NCI-H1105 treated with DMSO at 0.1 percent for 48 hours (cell line): ENCODE measurements at places on chromosomes 7 and 10.

DNA sequence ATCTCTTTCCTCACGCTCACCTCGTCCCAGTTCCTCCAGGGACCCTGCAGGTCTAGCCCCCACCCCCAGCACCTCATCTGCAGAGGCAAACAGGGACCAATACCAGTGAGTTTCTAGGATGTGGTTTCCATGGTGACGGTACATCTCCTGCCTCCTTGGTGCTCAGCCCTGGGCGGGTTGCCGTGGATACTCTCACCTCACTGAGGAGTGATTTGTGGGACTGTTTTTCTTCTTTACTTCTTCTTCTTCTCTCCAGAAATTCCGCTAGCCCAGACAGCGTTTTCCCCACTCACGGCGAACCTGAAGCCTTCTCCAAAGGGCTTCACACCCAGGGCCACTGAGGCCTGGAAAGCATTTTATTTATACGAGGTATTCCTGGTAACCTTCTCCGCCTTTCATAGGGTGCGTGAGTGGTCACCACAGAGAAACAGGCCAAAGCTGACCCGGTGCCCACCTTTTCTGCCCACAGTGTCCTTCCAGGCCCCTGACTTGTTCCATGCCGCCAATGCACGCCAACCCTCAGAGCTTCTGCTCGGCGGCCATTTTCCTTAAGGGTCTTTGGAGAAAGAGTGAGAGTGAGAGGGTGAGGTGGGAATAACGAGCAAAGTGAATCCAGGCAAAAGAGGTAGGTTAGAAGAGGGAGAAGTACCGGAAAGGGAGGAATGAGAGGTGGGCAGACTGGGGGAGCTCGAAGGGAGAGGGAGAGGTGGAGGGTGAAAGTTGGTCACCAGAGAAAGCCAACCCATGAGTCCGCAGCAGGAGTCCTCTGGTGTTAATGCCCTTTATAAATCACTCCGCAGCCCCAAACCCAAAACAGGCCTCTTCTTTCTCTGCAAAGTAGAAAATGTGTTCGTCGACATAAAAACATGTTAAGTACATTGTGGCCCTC lies 15.5 kb downstream of the FAM241B start:
- DNase-seq, result no peak

DNA sequence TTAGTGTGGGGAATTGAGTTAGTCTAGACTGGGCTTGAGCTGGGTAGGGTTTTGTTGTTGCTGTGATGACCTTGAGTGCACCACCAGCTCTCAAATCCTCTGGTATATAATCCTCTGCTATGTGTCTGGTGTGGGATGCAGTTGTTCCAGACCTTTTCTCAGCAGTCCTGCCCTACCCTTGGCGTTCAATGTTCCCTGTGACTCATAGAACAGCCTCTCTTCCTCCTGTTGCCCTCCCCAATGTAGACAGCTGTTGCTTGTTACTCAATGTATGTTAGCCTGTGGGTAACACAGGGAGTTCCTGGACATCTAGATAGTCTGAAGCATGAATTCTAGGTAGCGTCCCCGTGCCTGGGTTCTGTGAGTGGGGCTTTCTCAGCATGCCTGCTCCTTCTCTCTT lies 19.8 kb downstream of the ACBD7 start:
- DNase-seq, result no peak

GRCh38 chr10:122225330-122225729 lies 45.8 kb upstream of the BTBD16 start:
- DNase-seq, result no peak

DNA sequence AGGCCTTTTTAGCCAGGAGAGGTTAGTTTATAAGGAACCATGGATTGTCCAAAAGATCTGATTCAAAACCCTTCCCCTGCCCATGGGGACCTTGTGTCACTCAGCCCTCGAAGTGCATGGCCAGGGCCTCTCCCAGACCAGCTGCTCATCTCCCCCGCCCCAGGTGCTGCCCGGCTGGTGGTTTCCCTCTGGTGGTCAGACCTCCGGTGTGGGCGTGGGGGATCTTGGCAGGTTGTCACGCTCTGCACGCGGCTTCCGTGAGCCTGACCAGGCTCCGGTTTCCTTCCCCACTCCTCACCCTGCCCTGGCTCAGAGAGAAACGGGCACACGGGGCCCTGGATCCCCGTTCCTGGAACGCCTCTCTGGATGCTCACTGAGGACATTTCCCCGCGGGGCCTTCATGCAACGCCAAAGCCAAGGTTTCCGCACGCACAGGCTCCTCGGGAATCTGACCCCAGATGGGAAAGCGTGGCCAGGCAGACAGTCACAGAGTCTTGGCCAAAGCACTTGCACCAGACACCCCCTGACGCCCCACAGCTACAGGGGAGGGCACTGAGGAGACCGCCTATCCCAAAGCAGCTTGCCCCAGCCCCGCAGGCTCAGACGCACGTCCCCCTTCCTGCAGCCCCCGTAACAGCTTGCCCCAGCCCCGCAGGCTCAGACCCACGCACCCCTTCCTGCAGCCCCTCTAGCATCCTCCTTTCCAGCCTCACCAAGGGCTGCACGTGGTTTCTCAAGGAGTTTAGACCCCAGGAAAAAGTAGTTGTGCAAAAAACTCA lies 7.8 kb upstream of the DIP2C start:
- DNase-seq, result no peak

DNA sequence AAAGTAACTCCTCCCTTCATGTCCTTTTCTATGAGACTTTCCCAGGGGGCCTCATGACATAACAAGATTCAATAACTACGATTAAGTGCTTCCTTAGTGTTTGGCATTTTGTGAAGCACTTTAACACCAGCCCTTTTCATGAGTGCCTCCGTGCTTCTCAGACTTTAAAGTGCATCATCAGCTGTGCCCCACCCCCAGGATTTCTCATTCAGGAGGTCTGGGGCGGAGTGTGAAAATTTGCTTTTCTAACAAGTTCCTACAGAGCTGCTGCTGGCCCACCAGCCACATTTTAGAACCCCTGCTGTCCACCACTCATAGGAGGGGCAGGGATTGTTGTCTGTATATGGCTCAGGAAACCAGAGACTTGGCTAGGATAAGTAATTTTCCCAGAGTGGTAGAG lies 445.3 kb downstream of the LRMDA start:
- DNase-seq, result no peak

DNA sequence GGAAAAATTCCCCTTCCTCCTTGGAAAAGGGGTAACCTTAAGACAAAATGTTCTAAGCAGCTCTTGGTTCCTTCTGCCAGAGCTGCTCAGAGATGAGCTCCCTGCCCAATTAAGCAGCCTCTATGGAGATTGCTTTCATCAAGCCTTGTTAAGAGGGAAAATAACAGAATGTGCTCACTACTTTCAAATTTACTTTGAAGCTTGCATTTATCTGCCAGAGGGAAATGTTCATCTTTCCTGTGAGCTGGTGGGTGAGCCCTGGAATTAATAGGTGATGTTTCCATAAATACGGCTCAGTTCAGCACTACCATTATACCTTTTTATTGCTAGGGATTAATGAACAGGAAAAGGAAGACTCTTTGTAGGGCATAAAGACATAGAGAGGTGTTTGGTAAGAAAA lies 549.0 kb downstream of the REEP3 start:
- no peak for DNase-seq

DNA sequence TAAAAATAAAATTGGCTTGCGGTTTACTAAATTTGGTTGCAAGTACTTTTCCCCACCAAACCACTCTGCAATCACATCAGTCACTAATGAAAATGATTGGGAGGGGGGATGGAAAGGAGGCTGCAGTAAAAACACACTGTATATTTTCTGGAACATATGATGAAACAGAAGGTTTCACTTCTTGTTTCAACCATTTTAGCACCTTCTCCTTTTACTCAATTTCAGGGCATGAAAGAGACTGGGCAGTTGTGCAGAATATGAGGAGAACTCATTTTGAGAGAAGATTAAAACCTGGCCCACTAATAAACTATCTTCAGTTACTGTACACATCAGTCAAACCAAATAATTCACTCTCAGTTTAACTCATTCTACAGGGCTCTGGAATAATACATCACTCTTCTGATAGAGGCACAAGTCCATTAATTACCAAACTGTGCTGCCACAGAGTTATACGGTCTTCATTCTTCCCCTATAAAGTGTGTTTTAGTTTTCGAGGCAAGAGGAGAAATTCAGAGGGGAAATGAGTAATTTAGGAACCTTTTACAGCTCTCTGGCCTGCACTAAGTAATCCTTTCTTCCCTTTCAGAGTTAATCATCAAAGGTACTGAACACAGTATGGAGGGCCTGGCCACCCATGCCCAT lies 25.5 kb downstream of the JAZF1 start:
- no peak for DNase-seq

DNA sequence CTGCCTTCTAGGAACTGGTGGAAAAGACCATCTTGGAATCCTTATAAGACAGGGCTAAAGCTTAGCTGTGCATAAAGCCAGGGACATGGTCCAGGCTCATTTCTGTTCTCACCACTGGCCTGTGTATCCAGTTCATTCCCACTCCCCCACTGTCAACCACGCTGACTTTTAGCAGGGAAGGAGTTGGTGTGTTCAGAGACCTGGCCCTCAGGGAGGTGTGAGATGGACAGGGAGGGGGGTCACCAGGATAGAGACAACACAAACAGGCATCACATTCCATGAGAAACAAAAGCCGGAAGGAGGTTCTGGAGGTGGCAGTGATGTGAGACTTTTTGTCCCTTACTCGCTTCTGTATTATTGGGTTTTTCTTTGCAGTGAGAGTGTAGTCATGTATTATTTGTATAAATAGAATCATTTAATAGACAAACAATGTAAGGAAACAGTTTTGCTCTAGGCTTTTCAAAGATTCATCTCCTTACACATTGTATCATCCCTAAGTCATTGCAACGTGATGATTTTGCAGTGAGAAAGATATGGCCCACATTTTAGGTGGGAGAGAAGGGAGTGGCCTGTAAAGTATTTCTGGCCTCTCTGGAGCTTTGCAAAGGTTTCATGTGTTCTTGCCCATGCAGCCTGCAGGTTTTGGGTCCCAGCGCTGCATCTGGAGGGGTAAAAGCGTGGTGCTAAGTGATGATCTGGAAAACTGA lies 52.0 kb downstream of the EEPD1 start:
- no peak for DNase-seq

DNA sequence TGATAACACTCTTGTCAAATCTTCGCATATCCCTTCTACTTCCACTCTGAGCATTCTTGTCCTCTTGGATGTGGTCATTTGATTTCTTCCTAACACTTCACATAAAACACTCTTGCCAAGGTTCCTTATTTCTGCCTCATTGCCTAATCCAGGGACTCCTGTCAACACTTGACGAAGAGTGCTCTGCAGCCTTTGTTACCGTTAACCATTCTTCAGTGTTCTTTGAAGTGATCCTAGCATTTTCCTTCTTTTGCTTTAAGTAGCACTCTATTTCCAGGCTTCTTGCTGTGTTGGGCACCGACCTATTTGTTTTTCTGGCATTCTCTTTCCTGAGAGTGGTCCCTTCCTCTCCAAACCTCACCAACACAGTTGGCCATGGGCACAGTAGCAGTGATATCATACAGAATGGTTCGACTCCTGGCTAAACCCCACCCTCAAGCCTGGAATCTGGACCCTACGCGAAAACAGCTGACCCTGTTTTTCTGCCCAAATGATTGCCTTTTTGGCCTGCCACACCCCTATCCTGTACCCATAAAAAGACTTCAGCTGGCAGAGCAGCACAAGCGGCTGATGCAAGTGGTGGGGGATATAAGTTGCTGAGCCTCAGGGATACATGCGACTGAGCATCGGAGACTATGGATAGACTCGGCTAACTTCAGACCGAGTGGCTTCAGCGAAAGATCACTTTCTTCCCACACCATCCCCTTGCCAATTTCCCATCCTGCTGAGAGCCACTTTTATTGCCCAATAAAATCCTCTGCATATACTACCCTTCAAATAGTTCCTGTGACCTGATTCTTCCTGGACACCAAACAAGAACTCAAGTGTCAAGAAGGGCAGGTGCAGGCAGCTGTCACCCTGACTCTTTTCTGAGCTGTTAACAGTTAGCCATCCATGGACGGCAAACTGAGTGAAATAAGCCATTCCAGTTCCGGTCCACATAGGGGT lies 820.6 kb downstream of the CCSER2 start:
- DNase-seq, result no peak

DNA sequence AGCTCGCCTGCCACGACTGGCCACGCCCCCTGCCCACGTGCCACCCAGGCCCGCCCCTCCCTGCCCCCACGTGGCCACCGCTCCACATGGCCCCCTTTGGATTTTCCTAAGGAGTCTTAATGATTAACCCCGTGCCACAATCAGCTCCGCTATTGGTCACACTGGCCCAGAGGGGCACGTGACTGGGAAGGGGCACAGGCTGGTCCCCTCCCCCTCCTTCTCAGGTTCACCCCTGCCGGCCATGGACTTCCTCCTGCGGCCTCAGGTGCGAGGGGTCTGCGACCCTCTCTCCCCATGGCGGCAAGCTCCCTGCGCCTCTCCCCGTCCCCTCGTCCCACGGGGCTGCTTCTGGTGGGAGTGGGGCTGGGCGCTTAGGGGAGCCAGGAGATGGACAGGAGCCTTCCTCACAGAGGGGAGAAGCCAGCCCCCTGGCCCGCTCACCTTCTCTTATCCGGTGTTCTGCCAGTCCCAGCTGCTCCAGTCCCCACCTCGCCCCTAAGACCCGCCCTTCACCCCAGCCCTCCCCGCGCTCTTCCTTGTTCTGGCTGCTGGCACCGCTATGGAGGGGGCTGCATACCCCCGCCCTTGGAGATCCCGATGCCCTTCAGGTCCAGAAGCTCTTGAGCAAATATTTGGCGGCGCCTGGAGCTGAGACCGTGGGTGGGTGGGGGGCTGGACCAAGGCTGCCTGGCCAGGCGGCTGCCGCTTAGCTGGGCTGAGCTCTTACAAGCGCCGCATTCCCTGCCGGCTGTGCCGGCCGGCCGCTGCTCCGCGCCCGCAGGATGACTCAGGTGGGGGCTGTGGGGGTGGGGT lies 3.2 kb downstream of the SLC4A2 start:
- DNase-seq, result no peak

DNA sequence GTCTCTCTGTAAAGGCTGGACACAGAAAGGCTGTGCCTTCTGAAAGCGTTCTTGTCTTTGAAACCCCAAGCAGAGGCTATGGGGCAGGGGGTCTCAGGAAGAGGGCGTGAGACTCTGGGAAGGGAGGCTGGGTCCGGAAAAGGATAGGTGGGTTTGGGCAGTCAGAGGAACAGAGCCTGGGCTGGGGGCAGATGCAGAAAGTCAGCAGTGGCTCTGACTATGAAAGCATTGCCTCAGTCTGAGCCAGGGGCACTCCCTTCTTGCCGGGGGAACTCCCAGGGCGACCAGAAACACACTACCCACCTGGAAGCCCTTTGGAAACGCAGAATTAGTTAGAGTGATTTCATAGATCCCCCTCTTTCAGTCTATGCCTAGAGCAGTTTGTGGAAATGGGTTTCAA lies 72.0 kb downstream of the VWA2 start:
- no peak for DNase-seq

GRCh38 chr7:149654588-149654987 lies 118.8 kb downstream of the ZNF467 start:
- no peak for DNase-seq

DNA sequence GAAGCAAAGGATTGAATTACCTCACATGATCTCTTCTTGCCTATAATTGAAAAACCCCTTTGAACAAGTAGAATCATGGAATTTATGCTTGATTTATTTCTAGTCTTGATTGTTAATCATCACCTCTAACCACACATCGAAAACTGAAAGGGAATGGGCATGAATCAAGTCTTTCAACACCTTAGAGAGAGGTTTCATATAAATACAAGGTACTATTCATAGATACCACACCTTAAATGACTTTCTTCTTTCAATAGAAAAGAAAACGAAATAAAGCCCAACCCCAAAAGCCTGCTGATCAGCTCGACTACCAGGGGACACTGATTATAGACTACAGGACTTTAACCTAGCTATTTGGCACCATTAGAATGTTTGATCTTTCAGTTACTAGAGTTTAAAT lies 128.6 kb upstream of the PTPRZ1 start:
- no peak for DNase-seq

- no peak for DNase-seq
Observed at GRCh38 chr10:129918836-129919235, 45.2 kb downstream of the EBF3 start.

GRCh38 chr10:104259456-104259855 lies 4.8 kb downstream of the GSTO1 start:
- DNase-seq, result no peak
